ENCODE measurements at places on chromosomes 13 and 19. TPM values are rescaled to one million over a fixed set of nuclear protein-coding genes. Genes with fewer than 3 reads are reported as not detected.

DNA sequence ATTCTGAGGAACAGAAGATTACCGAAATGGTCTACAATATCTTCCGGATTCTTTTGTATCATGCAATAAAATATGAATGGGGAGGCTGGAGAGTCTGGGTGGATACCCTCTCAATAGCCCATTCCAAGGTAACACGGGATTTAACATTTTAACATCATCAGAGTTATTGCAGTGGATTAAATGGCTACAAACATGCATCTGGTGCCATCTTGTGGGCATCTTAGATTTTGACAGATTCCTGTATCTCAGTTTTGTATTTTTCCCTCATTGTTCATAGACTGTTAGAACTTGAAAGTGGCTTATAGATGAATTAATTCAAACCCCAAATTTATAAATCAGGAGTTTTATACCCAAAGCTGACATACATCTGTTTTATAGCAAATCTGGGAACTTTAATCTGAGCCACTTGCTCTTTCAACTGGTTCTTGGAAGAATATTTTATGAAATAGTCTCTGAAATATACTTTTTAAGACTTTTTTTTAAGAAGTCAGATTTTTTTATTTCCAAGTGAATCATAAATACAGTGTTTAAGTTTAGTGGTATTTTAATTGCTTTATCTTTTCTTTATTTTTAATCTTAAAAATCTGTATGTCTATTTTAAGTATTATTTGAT, 215.2 kb downstream of the NBEA start:
- DNase-seq, result peak; percentile 43

- peak; percentile 30 for DNase-seq
Observed at GRCh38 chr13:113548171-113548641, 36.3 kb upstream of the TFDP1 start.

DNA sequence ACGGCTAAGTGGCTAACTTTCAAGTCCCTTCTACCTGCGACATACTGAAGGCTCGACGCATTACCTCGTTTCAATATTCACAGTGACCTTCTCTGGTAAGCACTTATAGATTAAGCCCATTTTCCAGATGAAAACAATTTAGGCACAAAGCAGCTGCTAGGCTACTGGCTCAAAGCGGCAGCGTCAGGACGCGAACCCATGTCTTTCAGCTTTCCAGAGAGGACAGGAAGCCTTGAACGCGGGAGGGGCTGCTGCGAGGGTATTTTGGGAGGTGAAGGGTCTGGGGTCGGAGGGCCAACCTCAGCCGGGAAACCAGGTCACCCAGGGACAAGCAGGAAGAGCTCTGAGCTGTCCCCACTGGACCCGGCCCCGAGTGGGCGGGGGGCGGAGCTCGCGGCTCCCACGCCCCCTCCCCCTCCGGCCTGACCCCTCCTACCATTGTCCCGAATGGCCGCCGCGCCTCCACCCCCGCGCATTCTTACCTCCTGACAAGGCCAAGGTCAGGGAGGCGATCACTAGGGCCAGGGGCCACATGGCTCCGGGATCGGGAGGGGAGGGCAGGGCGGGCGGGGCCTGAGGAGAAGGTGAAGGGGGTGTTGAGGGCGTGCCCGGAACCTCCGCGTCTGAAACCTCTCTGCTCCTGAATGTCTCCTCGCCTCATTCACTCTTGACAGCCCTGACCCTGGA, at the start of gene KLK13:
Gene KLK13, minus strand, starts transcription at position 559 of the 687 bp plus-strand sequence. Its CDS starts 25 bp downstream, at position 534.
- DNase-seq, result no peak

Gene ZNF728
- polyA plus RNA-seq, result not detected

Gene ARMC6
- polyA plus RNA-seq, result 32.2 TPM

Gene KLK12
- not detected for polyA plus RNA-seq

Gene PIK3R2
- 27.5 TPM for polyA plus RNA-seq

- DNase-seq, result no peak
Observed at GRCh38 chr19:4365341-4365740, 22.0 kb downstream of the MPND start.

Gene ICAM4
- polyA plus RNA-seq, result 0.05 TPM

GRCh38 chr13:27352698-27353097, 71.7 kb upstream of the GTF3A start:
- DNase-seq, result no peak

Gene SELENOV
- polyA plus RNA-seq, result 0.11 TPM

- no peak for DNase-seq
Observed at GRCh38 chr19:18483119-18483890, 38.6 kb downstream of the ELL start.

Measured in SK-N-SH (cell line).